ENCODE measurements at places on chromosomes 2 and 18.
A peak's percentile ranks its signal among the peaks of the same experiment; 100 is the strongest.

DNA sequence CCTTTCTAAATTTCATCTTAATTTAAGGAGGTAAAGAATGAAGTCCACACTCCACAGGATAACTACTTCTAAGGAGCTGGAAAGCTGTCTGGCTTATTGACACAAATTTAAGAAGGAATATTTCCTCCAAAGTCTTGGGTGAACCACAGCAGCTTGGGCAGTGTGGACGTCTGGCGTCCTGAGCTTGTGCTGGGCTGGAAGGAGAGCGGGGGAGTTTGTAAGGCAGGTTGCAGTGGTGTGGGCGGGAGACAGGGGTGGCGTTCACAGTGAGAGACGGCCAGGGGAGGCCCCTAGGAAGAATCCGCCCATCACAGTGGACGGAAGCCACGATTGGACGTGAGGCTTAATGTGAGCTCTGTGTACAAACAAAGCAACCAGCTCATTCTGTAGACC, 25.7 kb downstream of the ADI1 start:
- DNase-seq: peak; percentile 9

- DNase-seq: peak; percentile 19
These were observed 3.8 kb upstream of the EPC2 start for GRCh38 chr2:148640767-148641166.

GRCh38 chr18:24778810-24779418, 318.5 kb downstream of the HRH4 start:
- no peak for DNase-seq

DNA sequence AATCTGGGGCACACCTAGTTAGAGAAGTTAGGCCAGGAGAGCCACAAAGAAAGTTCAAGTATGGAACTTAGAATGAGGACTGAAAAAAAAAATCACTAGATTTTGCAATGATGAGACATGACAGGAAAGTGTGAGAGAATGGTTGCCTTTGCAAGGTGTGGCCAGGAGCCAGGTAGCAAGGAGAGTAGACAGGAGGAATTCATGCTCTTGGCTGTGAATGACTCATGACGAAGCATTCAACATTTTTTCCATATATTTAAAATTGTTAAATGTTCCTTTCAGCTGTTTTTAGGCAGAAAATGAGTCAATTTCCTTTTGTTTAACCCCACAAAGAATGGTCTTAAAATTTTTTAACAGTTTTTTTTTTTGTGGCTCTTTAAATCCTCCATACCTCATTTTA, 636.9 kb downstream of the PLCL1 start:
- DNase-seq: peak; percentile 87

- no peak for DNase-seq
These were observed 8.6 kb upstream of the CKAP2L start for GRCh38 chr2:112772911-112773475.

DNA sequence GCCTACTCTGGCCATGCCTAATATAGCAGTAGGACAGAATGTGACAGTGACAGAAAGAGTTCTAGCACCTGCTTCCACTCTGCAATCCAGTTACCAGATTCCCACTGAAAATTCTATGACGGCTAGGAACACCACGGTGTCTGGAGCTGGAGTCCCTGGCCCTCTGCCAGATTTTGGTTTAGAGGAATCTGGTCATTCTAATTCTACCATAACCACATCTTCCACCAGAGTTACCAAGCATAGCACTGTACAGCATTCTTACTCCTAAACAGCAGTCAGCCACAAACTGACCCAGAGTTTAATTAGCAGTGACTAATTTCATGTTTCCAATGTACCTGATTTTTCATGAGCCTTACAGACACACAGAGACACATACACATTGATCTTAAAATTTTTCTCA, 45.2 kb upstream of the TTR start:
- DNase-seq: peak; percentile 23

GRCh38 chr2:128444816-128445522, 126.3 kb upstream of the HS6ST1 start:
- DNase-seq: no peak

- DNase-seq: peak; percentile 93
These were observed 79.3 kb upstream of the IGFBP5 start for GRCh38 chr2:216774620-216775019.

DNA sequence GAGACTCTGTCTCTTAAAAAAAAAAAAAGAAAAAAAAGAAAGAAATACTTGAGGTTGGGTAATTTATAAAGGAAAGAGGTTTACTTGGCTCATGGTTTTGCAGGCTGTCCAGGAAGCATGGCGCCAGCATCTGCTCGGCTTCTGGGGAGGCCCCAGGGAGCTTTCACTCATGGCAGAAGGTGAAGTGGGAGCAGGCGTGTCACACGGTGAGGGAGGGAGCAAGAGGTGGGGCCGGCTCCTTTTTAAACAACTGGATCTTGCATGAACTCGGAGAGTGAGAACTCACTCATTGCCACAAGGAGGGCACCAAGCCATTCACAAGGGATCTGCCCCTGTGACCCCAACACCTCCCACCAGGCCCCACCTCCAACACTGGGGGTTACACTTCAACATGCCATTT, 30.6 kb downstream of the CYP26B1 start:
- no peak for DNase-seq

- peak; percentile 76 for DNase-seq
These were observed 41.3 kb upstream of the GYPC start for GRCh38 chr2:126614524-126615227.

GRCh38 chr2:875687-876615, 74.7 kb upstream of the SNTG2 start:
- DNase-seq: no peak
